ENCODE measurements at places on chromosomes 5 and 9. TPM values are rescaled to one million over a fixed set of nuclear protein-coding genes. Genes with fewer than 3 reads are reported as not detected.

ZNF879 gene
- polyA plus RNA-seq: 1.2 TPM

NEK6 gene
- 18.3 TPM for polyA plus RNA-seq

ADAMTS19 gene
- 0.01 TPM for polyA plus RNA-seq

PRSS3 gene
- 0.67 TPM for polyA plus RNA-seq

SLC36A3 gene
- not detected for polyA plus RNA-seq

SLIT3 gene
- 16.4 TPM for polyA plus RNA-seq

SLC31A2 gene
- polyA plus RNA-seq: 16.6 TPM

PCDHA1 gene
- 0.03 TPM for polyA plus RNA-seq

SNX18 gene
- 11.2 TPM for polyA plus RNA-seq

CSF1R gene
- polyA plus RNA-seq: 13.7 TPM

TRIM36 gene
- polyA plus RNA-seq: 0.45 TPM

PCDHGC5 gene
- 0.56 TPM for polyA plus RNA-seq
